Activated CD4-positive, alpha-beta T cell treated with anti-CD3 and anti-CD28 coated beads, Interleukin-2, Interleukin-6, amounts not matched to agents 100 ng/mL and 50 ng/mL, durations not matched to agents 16 hours and 8 hours (primary cell): ENCODE measurements at places on chromosomes 4 and X.

- no peak for DNase-seq
Observed at GRCh38 chr4:89279385-89279784, 28.2 kb downstream of the GPRIN3 start.

- no peak for DNase-seq
Observed at GRCh38 chr4:5340991-5341451, 289.7 kb downstream of the STK32B start.

DNA sequence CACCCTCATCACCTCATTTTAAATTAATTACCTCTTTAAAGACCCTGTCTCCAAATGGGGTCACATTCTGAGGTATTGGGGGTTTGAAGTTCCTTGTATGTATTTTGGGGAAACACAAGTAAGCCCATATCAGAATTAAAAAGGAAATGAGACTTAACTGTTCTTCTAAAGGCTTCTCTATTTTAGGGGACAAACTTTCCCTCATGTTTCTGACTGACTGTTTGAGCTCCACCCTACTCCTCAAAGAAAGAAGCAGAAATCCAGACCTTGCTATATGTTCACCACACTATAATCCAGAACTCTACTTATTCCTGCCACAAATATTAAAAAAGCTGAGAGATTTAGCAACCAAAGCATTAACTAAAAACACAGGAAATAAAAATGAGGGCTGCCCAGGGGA lies 258.8 kb downstream of the ARHGAP24 start:
- no peak for DNase-seq

DNA sequence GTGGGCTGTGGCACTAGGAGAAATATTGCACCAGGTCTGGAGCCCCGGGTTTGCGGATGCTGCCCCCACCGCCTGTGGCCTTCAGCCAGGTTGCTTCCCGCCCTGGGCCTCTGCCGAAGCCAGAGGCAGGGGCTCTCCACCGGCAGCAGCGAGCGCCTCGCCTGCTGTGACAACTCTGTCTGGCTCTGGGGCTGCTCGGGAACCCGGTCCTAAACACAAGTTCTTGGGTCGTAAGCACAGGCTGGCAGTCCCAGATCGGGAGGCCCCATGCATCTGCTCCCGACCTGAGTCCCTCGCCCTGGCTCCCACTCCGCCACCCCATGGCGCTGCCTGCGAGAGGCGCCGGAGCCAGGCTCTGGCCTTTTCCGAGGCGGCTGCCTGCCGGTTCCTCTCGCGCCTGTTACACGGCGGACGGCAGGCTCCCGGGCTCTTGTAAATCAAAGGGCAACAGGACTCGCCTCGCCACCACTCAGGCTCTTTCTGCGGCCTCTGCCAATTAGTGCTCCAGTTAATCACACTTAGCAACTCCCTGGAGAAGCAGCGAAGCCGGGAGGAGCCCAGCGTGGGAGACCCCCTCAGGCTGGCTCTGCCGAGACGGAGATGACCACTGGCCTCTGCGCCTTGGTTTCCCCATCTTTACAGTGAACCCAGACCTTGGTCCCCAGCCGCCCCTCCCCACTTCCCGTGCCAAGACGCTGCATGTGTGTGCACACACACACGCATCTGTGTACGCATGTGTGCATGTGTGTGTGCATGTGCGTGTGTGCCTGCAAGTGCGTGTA lies 109.2 kb downstream of the DCTD start:
- DNase-seq, result no peak

DNA sequence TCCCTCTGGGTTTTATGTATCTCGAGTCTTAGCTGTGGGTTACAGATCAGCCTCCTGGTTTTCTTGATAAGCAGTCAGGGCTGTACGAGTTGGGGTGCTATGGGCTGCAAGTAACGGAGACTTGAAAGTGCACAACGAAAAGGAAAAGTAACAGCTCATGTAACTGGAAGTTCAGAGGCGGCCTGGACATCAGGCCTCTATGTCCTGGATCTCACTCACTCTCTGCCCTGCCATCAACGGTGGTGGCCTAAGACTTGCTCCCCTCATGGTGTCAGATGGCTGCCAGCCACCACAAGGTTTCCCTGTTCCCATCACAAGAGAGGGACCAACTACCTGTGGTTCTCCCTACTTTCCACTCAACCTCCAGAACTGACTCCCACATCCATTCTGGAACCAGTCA lies 4.8 kb downstream of the PPP2R2C start:
- DNase-seq, result no peak

DNA sequence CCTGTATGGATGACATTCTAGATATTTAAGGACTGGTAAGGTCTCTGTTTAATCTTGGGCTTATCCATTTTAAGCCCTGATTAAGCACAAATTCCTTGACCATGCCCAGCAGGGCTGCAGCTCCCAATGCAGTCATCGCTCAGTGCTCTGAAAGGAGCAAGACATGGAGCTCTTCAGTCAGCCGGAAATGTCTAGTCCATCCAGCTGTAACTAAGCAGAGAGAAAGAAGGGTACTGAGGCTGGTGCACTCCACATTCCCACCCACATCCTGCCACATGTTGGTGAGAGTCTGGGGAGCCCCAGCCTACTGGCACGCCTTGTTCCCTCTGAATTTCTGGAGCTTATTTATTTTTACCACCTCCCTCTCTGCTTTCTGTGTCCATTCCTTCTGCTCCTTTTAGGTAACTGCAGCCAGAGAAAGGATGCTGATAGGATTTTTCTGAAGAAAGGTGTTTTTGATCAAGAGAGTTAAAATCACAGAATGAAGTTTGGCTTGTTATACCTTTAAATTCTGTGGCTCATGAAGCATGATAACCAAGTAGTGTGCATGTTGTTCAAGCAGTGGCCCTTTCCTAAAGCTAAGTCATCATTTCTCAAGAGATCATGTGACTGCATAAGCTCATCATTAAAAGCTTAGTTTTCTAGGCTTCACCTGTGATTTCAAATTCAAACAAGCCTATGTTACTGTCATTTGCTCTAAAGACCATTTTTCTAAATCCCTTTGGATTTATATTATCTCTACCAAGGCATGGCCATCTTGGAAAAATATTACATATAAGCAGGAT lies 74.0 kb downstream of the GALNT7 start:
- DNase-seq, result no peak

GRCh38 chr4:4507923-4508322 lies 33.9 kb downstream of the STX18 start:
- no peak for DNase-seq

DNA sequence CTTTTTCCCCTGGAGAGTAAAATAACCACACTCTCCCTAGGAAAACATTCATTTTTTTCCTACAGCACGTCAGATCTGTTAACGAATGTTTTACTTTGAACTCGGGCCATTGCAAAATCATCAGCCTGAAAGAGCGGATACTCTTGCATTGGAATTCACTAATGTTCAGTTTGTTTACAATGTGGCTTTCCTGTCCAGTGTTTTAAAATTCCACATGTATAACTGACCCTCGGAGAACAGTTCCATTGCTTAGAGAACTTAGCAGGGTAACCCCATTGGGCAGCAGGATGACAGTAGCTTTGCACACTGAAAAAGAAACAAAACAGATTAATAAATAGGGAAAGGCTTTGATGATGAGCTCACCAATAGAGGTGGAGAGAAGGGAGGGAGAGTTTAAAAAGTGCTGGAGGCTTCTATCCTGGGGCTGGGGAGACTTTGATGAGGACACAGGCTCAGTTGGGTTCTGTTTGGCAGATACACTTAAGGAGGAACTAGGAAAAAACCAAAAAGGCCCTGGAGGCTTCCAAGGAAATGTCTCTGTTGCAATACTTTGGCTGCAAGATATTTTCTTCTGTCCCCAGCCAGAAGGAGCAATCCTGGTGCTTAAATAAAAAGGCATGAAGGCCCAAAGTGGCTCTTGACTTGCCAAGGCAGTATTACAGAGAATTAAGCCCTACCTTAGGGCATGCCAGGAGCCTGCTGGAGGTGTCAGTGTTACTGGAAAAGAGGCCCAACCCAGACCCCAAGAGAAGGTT lies 143.1 kb downstream of the ARSF start:
- no peak for DNase-seq

DNA sequence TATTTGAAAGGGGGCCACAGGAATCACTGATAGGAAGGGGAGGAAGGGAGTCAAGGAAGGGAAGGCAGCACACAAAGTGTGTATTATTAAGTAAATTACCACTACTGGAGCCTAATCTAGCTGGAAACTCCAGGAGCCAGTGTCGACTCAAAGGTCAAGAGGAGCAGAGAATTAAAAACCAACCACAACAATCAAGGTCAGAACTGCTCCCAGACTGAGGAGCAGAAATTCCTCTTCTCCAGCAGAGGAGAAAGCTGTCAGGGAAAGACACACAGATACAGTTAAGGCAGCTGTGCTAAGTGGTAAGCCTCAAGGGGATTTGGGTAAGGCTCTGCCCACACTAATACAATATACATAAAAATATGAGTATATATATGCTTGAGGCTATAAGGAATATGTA lies 87.5 kb upstream of the PTPN13 start:
- DNase-seq, result no peak

- DNase-seq, result no peak
Observed at GRCh38 chrX:43573441-43574015, 82.6 kb upstream of the MAOA start.

- peak; percentile 27 for DNase-seq
Observed at GRCh38 chrX:150364347-150365050, 1.4 kb downstream of the MAMLD1 start.

DNA sequence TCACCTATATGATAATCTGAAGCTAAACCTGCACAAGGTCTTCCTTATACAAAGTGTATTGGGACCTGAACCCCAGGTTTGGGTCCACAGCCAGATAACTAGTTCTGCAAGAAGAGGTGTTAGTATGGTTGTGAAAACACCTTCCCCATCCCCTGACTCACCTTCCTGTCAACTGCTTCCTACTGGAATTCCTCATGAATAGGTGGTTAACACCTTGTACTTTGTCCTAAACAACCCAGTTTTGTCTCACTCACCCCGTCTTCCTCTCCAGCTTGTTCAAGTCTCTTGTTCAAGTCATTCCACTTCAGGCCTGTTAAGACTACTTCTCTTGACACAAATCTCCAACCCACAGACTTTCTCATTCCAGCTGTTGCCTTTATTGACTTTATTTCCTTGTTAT lies 45.5 kb downstream of the CCNG2 start:
- no peak for DNase-seq

GRCh38 chrX:724256-724655 lies 93.7 kb downstream of the SHOX start:
- no peak for DNase-seq

- no peak for DNase-seq
Observed at GRCh38 chrX:149819371-149819770, 37.6 kb downstream of the MAGEA9 start.

- DNase-seq, result no peak
Observed at GRCh38 chr4:160299608-160300007, 1196.7 kb downstream of the RAPGEF2 start.

GRCh38 chr4:1752284-1753041 lies 31.1 kb downstream of the TACC3 start:
- DNase-seq, result peak; percentile 51

- DNase-seq, result no peak
Observed at GRCh38 chr4:76687746-76688448, 210.0 kb downstream of the SOWAHB start.

DNA sequence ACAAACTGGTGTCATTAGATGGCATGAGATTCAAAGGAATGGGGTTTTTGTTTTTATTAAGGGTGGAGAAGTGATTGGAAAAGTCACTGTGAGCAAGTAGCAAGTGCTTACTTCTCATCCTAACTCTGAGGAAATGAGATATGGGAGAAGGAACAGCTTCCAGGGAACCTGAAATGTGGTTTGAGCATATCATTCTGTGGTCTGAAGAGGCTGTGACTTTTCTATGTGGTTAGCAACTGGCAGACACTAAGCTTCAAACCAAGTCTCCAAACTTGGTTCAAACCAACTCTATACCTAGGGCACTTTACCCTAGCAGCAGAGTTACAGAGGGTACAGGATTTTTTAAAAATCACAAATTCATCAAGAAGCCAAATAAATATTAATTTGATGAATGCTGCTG lies 58.2 kb downstream of the DCLK2 start:
- DNase-seq, result no peak

DNA sequence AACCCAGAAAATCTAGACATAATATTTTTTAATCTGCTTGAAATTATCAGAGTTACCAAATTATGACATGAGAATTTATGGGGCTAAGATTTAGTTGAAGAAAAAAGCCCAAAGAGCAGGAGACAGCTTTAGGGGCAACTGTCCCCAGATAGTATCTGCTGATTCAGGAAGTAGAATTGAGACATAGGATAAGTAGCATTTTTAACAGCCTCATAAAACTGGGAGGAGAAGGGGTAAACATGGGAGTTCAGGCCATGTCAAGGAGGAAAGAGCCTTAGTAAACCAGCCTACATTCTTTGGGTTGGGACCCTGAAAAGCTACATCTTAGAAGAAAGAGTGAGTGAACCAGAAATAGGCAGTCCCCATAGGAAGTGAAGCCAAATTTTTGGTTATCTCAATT lies 9.7 kb upstream of the RAB28 start:
- no peak for DNase-seq

DNA sequence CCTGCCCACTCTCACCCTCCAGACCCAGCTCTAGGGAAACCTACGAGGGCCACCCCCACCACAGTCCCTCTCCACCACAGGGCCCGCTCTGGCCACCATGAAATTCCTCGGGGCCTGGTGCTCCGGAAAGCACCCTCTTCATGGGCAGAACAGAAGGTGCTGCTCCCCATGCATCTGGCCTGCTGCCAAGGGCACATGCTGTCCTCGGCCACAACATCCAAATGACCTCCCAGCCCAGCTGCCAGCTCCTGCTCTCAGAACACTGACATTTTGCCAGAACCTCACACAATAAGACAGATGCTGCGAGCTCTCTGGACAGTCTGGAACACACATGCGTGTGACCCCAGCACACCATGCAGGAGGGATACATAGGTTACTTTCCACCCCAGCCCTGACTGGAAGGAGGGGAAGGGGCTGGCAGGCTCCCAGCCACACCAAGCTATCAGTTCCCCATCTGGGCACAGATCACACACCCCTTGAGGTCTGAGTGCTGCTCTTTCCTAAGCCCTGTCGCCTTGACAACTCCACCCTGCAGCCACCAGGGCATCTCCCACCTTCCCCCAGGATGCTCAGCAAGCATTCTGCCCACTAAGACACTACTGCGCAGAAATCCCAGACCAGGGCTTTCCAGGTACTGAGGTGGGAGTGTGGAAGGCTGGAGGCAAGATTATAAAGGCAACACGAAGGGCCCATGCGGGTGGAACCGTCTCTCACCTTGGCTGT lies 5.8 kb downstream of the CCNQ start:
- no peak for DNase-seq

- no peak for DNase-seq
Observed at GRCh38 chr4:6992728-6993677, 50.2 kb upstream of the TADA2B start.

DNA sequence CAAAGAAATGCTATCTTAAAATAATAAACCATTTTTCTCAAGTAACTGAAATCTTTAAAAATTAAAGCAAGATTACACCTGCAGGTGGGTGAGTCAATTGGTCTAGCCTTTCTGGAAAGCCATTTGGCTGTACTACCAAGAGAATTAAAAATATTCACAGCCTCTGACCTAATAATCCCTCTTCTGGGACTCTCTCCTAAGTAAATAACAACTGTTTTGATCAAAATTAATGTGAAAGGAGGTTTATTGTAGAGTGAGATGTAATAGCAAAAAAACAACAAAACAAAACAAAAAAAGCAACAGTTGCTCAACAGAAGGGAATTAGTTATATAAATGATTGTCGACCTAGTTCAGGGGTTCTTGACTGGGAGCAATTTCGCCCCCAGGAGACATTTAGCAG lies 89.0 kb downstream of the GEMIN8 start:
- DNase-seq, result no peak

GRCh38 chrX:50327235-50327634 lies 122.7 kb downstream of the CCNB3 start:
- DNase-seq, result no peak

- peak; percentile 12 for DNase-seq
Observed at GRCh38 chr4:99411041-99411440, 24.1 kb downstream of the ADH7 start.

- DNase-seq, result no peak
Observed at GRCh38 chr4:90960840-90961239, 833.6 kb downstream of the CCSER1 start.
